ENCODE measurements at places on chromosomes 1 and 21.

GRCh38 chr1:29478151-29478791, 241.9 kb downstream of the PTPRU start:
- no peak for DNase-seq

GRCh38 chr1:99370476-99370875, 106.2 kb downstream of the PLPPR4 start:
- DNase-seq, result no peak

GRCh38 chr1:248892590-248892989, 13.4 kb upstream of the PGBD2 start:
- no peak for DNase-seq

GRCh38 chr1:20266141-20266540, 24.5 kb upstream of the VWA5B1 start:
- no peak for DNase-seq

- no peak for DNase-seq
Measured at GRCh38 chr1:67572594-67573221, 112.3 kb upstream of the GADD45A start.

GRCh38 chr1:201946224-201946908, at the start of gene LMOD1:
LMOD1 (minus strand) TSS chr1:201946548; CDS start chr1:201946340, 208 bp downstream.
- no peak for DNase-seq

GRCh38 chr1:212853658-212854057, 4.4 kb upstream of the FLVCR1 start:
- DNase-seq, result no peak

DNA sequence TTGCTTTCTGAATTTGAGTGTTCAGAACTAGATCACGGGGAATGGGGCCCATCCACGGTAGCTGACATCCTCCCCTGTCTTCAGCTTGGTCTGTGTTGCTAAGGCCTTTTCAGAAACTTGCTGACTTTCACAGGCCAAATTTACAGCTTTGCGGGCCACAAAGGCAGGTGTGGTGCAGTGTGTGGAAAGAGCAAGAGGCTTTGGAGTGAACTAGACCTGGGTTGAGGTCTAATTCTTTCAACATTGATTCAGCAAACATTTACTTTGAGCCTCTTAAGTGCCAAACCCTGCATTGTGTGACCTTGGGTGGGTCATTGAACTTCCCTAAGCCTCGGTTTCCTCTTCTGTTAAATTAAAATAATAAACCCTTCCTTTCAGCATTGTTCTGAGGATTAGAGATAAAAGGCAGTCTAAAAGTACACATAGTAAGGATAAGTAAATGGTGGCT, 24.3 kb downstream of the STPG1 start:
- no peak for DNase-seq

GRCh38 chr1:183498342-183498991, 26.2 kb downstream of the SMG7 start:
- no peak for DNase-seq

- DNase-seq, result peak; percentile 63
Measured at GRCh38 chr1:209248649-209249279, 334.8 kb upstream of the CAMK1G start.

DNA sequence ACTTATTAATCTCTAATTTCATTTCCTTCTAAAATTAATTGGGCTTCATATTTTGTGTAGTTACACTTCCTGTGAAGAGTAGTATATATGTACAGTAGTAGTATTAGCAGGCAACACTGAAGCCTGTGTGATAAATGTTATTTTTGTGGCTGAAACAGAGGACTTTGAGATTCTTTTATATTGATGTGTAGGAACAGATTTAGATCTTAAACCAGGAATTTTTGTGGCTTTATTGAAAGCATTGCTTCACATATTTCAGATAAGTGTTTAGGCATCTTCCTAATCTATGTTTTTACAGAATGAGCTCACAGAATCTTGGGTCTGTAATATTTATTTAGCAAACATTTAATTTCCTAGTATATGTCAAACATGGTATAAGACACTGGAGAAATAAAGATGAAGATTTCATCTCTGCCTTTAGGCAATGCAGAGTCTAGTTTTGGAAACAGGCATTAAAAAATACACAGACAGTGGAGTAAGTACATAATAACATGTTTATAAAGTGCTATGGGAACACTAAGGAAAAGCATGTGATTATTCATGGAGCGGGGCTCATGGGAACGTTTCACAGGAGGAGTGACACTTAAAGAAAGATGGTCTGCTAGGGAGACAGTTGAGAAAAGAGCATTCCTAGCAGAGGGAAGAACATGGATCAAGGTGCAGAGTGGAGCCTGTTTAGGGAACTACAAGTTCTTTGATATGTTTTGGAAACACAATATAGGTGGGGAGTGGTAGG, 52.7 kb downstream of the MIGA1 start:
- DNase-seq, result no peak

DNA sequence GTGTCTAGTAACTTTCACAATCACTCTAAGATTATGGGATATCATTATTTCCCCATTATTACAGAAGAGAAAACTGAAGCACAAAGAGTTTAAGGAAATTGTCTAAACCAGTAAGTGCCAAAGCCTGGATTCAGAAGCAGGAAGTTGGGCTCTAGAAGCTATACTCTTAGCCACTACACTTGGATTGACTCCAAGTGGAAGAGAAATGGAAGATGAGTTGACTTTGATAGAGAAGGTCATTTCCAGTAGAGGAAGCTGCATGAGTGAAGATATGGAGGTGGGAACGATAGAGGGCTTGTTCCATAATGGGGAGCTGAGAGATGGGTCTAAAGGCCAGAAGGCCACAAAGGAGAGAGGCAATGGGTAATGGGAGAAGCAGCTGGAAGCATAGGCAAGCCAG, 11.7 kb upstream of the TDRD10 start:
- DNase-seq, result no peak

- DNase-seq, result no peak
Measured at GRCh38 chr1:58791106-58791505, 7.3 kb upstream of the JUN start.

DNA sequence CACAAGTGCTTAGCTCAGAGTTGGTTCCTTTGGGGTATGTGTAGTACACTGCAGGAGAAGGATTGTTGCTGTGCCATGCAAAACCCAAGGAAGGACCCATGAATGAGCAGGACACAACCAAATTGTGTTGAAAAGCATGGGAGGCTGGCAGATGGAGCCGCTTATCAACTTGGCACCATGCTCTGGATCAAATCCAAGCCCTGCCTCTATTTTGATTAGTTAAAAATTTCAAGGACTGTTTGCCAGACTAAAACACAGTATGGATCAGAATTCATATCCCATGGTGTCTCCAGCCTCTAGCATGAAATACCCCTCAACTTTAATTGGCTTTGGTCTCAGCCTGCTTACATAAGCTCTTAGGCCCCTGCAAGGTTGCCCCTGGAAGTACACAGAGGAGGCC, 27.8 kb downstream of the CCDC185 start:
- DNase-seq, result peak; percentile 13

GRCh38 chr1:246448373-246448772, 58.7 kb downstream of the SMYD3 start:
- DNase-seq, result no peak

GRCh38 chr1:24020025-24020424, 39.9 kb upstream of the SRSF10 start:
- DNase-seq, result no peak

DNA sequence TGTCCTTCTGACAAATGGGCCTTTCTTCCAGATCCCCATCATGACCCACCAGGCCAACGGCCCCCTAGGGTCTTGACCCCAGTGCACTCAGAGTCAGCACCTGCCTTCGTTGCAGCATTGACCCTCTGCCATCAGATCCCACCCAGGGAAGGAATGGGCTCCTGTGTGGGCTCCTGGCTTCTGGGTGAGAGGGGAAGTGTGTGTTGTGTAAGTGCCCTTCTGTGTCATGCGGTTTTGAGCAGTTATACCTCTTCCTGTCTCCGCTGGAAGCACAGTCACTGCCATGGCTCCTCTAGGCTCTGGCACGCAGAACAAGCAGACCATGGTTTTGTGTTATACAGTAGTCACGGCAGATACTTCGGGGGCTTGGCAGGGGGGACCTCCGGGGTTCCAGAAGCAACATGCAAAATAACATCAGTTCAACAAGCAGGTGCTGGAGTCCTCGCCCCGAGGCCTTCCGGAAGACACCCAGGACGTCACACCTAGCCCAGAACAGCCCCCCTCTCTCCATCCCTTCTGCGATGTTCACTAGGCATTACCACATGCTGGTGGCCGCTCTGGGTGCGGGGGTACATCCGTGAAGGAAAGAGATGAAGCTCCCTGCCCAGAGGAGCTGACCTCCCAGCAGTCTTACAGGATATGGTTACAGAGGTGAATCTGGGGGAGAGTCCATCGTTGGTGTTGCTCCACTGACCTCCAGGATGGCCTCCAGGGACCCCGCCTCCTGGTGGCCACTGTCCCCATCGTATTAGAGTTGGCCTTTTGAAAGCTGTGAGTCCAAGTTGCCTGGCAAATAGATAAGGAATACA, 17.4 kb upstream of the KCNAB2 start:
- DNase-seq, result no peak

GRCh38 chr1:111475701-111476100, 1.9 kb downstream of the C1orf162 start:
- DNase-seq, result no peak

DNA sequence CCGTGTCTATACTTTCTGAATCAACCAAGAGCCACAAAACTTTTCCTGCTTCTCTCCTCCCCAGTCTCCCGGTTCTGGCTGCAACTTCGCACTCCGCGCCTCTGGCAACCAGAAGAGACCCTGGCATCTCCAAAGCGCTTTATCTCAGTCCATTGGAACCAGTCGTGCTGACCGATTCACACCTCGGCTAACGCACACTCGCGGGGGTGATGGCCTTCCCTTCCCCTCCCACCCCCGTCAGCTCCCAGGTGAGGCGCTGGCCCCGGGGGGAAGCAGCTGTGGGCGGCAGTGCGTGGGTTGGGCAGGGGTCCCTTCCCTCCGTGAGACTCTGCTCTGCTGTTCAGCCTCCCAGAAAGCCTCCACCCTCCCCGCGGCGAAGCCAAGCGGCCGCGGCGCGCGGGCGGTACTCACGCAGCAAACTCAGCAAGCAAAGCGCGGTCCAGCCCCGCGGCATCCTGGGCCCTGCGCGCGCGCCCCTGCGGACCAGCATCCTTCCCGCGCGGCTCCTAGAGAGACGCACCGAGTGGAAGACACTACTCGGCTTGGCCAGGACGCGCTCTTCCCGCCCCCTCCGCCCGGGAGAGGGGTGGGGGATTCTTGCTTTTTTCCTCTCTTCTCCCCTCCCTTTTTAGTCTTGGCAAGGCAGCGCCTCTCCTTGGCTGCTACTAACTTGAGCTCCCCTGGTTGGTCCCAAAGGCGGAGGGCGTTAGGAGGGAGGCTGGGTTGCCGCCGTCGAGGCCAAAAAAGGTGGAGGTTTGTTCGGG, at the start of gene CD34:
Gene CD34, minus strand, starts transcription at position 535 of the 764 bp plus-strand sequence. Its CDS starts 45 bp downstream, at position 490.
- no peak for DNase-seq

- DNase-seq, result no peak
Measured at GRCh38 chr1:150909585-150910180, 16.5 kb upstream of the SETDB1 start.

GRCh38 chr21:18759751-18760161, 356.2 kb upstream of the TMPRSS15 start:
- DNase-seq, result no peak

GRCh38 chr1:230568008-230568407, 74.3 kb upstream of the COG2 start:
- DNase-seq, result no peak

DNA sequence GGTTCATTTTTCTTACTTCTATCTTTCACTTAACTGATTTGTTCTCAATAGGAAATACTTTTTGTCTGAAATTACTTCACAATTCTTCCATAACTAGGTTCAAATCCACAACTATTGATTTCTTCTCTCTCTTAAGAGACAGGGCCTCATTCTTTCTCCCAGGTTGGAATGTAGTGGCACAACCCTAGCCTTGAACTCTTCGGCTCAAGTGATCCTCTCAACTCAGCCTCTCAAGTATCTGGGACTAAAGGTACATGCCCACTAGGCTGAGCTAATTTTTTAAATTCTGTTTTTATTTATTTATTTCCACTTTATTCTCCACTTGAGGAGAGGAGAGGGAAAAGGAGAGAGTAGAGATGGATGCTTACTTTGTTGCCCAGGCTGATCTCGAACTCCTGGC, 370.4 kb upstream of the PLXNA2 start:
- DNase-seq, result no peak

- no peak for DNase-seq
Measured at GRCh38 chr1:29708381-29708780, 472.1 kb downstream of the PTPRU start.

- no peak for DNase-seq
Measured at GRCh38 chr1:223827193-223827663, 18.5 kb downstream of the TP53BP2 start.

- no peak for DNase-seq
Measured at GRCh38 chr1:33575324-33575879, 103.0 kb downstream of the ZSCAN20 start.

- DNase-seq, result no peak
Measured at GRCh38 chr1:59856725-59857338, 42.1 kb downstream of the HOOK1 start.

DNA sequence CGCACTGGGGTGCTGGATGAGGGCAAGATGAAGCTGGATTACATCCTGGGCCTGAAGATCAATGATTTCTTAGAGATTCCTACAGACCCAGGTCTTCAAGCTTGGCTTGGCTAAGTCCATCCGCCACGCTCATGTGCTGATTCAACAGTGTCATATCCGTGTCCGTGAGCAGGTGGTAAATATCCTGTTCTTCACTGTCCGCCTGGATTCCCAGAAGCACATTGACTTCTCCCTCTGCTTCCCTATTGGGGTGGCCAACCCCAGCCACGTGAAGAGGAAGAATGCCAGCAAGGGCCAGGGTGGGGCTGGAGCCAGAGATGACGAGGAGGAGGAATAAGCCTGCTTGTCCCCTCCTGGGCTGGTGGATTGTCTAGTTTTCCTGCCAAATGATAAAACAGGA, 2.2 kb upstream of the CBR3 start:
- no peak for DNase-seq

- no peak for DNase-seq
Measured at GRCh38 chr1:68074472-68074871, 24.0 kb upstream of the DIRAS3 start.

GRCh38 chr1:29437946-29438345, 201.6 kb downstream of the PTPRU start:
- no peak for DNase-seq

DNA sequence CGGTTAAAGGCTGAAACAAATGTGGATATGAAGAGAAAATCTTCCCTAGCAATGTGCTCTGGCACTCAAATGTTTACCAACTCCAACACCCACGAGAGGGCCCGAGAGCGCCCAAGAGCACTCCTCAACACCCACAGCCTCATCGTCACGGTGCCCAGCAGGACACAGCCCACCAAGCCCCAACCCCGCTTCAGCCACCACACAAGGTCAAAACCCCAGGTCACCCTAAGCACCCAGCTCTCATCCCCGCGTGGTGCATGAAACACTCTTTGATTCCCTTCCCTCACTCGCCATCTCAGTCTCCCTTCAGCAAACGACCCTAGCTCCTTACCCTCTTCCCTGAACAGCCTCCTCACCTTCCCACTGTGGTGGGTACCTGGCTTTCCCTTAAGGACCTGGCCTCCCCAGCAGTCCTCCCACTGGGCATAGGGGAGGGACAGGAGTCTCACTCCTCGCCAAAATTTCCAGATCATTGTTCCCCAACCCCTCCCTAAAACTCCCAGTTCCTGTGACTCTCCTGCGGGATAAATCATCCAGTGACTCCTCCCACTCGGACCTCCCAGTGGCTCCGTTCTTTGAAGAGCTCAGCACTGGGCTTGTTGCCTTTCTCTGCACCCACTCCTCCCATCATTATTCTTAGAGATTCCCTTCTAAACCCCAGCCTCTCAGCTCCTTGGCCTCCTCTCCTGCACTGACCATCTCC, 170.4 kb upstream of the SYT6 start:
- no peak for DNase-seq

Measured in NCI-H1092 (cell line).